ENCODE measurements at places on chromosomes 7 and 10.

- no peak for DNase-seq
Observed at GRCh38 chr10:34775044-34775637, 40.0 kb downstream of the PARD3 start.

- no peak for DNase-seq
Observed at GRCh38 chr10:955127-955819, 23.8 kb upstream of the LARP4B start.

- DNase-seq: no peak
Observed at GRCh38 chr10:51928162-51928561, 228.8 kb upstream of the CSTF2T start.

- DNase-seq: no peak
Observed at GRCh38 chr7:17005271-17005670, 123.5 kb upstream of the AGR3 start.

GRCh38 chr7:148332191-148333186, 258.1 kb upstream of the C7orf33 start:
- no peak for DNase-seq

GRCh38 chr7:32034052-32034451, 36.2 kb downstream of the PDE1C start:
- DNase-seq: no peak

GRCh38 chr10:8533462-8533861, 479.0 kb downstream of the GATA3 start:
- no peak for DNase-seq

- no peak for DNase-seq
Observed at GRCh38 chr10:1217237-1217587, 161.0 kb downstream of the WDR37 start.

All from stimulated activated CD8-positive, alpha-beta memory T cell treated with anti-CD3 and anti-CD28 coated beads, Interleukin-15, amount 100 ng/mL, for 1 hour (primary cell).